ENCODE measurements at places on chromosomes 3 and 15.
A peak's percentile ranks its signal among the peaks of the same experiment; 100 is the strongest.

DNA sequence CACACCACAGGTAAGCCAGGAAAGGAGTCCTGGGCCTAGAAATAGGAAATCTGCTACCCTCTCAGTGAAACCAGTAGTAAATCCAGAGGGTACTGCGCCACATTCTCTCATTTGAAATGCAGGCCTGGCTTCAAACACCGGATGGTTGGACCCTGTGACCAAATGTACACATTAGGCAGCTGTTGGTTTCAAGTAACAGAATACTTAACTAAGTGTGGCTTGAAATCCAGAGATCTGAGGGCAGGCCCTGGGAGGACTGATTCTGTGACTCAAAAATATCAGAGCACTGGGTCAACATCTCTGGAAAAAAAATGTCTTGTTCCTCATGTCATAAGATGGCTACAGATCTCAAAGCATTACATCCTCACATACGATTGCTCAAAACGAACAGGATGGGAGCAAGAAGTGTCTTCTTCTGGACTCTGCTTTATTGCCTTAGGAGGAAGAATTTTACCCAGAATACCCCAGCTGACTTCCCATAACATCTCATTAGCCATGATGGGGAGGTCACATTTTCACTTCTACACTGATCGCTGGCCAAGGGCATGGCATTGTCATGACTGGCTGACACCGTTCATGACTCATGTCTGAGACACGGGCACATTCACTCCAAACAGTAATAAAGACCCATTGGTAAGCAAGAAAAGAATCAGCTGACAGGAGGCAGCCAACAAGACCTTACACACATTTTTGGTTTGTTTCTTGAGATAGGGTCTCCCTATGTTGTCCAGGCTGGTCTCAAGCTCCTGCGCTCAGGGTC lies 166.0 kb downstream of the ARRDC4 start:
- no peak for DNase-seq

DNA sequence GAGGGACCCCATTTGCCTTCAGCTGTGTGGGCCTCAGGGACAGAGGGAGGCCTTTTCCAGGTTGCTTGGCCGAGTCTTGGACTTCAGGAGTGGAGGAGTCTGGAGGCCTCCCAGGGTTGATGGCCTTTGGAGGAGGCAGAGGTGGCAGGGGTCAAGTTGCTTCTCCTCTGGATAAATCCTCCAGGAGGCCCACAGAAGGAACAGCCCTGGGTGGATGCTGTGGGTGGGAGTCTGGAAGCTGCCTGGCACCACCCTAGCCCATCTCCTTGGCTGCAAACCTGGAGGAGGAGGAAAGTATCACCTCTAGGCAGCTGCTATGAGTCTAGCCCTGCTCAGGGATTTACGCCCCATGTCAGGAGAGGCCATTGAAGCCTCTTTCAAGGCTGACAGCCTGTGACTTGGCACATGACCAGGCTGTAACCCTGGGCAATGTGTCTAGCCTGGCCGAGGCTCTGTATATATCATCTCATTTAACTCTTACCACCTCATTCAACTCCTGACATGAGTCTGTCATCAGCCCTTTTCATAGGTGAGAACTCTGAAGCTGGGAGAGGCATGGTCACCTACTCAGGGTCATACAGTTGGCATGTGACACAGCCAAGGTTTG lies 2.9 kb upstream of the PRKCD start:
- DNase-seq, result no peak

GRCh38 chr15:69735121-69735520 lies 282.5 kb downstream of the RPLP1 start:
- no peak for DNase-seq

DNA sequence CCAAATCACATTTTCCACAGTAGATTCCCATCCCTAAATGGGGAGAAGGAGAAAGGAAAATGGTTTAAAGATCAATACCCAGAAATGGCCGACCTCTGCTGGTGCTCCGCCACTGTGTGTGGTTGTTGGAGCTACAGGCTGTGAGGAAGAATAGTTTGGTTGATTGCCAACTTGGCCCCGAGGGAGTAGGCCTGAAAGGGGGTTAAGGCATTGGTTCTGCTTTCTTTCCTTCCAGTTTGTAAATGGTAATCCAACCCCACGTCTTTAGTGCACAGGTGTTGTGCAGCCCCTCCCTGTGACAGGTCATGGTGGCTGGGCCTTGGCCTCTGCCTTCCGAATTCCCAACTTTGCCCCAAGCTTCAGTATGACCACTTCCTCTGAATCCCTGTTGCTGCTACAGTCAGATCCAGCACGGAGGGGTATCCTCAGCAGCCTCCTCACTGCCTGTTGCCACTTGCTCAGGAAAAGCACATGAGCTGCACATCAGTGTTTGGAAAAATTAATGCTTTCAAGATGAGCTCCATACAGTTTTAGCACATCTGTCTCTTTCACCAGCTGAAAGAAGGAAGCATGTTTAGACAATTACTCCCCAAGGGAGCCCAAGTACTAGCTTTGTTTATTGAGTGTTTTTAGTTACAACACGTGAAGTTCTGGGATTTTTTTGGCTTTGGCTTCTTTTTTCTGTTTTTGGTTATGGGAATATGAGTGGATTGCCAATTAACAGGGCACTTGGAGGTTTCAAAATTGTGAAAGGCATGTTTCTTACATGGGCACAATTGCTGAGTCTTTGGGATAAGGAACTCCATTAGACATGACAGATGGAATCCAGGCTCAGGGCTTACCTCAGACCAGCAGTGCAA lies 92.3 kb upstream of the ROPN1 start:
- DNase-seq, result no peak

DNA sequence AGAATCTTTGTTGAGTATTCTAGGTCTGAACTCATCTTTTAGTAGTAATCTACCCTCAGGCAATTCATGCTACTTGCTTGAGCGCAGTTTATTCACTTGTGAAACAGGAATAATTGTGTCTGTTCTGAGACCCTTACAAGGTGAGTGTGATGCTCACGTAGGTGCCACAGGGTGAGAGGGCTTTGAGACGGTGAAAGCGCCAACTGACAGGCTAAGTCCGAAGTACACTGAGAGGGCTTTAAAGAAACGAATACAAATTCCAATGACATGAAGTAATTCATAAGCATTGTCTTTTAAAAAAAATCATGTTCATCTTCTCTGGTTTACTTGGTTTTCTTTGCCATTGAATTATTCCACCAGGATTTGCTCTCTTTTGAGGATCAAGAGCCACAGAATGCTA lies 393.7 kb upstream of the RGMA start:
- no peak for DNase-seq

DNA sequence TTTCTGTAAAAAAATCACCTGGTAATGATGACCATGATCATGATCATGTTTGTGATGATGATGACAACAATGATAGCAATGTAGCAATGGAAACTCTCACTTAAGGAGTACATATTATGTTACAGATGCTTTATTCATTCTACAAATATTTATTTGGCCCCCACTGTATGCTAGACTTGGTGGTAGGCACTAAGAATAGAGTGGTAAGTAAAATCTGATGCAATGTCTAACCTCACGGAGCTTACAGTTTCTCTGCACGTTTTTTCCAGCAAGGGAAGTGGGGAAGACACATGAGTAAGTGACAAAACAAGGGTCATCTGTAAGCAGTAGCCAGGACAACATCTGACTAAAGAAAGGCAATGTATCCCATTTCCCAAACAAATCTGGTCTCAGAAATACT lies 199.4 kb upstream of the MRPL3 start:
- DNase-seq, result no peak

DNA sequence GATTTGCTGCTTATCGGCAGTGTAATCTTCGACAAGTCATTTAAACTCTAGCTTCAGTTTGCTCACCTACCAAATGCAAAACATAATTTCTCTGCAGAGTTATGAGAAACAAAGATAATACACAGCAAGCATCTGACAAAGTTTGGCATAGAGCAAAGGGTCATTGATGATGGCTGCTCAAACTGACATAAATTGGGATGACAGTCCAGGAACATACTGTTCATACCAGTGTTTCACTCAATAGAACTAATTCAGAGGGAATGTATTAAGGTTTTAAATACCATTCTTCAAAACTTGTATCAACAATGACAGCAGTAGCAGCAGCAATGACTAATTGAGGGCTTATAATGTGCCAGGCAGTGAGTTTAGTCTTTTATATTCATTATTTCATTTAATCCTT lies 137.6 kb downstream of the SPATA16 start:
- no peak for DNase-seq

GRCh38 chr15:70348226-70348543 lies 250.5 kb upstream of the TLE3 start:
- no peak for DNase-seq

DNA sequence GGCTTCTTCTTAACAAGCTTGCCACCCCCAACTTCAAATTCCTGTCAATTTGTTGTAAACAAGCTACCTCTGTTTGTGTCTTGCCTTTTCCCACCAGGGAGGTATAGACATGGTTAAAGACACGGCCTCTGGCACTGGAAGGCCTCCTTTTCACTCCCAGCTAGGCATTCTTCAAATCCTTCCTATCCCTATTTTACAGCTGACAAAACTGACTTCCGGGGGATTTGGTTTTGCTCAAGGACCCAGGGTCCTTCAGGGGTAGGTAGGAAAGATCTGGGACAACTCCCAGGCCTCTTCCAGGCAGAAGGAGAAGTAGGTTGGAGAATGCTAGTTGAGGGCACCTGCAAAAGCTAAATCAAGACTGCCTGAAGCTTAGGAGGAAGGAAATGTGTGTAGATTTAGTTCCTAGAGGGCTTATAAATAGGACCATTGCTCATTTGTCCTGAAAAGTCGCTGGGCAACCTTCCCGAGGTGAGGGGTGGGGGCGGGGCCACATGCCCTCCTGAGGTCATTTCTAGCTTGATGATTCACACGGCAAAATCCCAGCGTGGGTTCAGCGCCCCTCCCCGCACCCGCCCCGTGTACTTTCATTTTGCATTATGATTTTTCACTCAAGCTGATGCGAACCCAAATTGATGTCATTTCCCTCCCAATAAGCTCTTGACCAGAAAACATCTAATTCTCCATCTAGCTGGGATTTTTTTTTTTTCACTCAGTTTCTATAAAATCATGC lies 365.5 kb downstream of the SHQ1 start:
- DNase-seq, result peak; percentile 96

- DNase-seq, result no peak
These were observed 36.7 kb downstream of the ARHGEF3 start for GRCh38 chr3:56764904-56765547.

- no peak for DNase-seq
These were observed 14.2 kb upstream of the CEP152 start for GRCh38 chr15:48825075-48825474.

DNA sequence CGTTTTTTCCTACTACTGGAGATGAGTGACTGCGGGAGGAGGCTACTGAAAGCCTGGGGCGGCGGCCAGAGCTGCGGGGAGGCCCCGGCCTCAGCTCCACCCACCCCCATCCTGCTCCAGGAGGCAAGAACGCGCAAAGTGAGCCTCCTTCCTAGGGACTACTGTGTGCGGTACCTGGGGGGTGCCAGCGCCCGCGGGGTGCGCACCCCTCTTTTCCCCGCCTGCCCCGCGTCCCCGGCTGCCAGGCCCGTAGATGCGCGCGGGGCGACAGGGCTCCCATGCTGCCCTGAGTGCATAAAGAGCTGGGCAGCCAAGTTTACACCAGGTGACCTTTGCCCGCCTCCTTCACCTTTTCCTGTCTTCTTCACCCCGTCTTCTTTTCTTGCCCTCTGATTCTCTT lies 2.5 kb upstream of the USF3 start:
- DNase-seq, result peak; percentile 23

GRCh38 chr3:129836381-129837064 lies 57.0 kb downstream of the TMCC1 start:
- DNase-seq, result no peak

- DNase-seq, result no peak
These were observed 113.0 kb downstream of the LIPC start for GRCh38 chr15:58544756-58545155.

- DNase-seq, result peak; percentile 35
These were observed 15.7 kb downstream of the C3orf18 start for GRCh38 chr3:50551681-50552435.

DNA sequence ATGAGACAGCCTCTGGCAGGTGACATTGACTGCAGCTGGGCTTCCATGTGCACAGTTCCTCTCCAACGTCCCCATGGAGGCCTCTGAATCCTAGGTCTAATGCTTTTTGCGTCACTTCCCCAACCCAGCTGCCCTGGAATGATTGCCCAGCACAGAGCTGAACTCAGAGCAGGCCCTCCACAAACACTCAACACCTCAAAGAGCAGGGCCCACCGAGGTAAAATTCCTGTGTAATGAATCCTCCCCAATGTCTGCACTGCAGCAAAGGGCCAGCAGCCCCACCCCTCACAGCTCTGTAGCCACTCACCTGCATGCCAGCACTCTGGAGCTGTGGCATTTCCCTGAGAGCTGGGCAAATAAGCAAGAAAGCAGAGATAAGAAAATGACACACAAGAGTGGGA lies 42.6 kb upstream of the DUSP7 start:
- no peak for DNase-seq

DNA sequence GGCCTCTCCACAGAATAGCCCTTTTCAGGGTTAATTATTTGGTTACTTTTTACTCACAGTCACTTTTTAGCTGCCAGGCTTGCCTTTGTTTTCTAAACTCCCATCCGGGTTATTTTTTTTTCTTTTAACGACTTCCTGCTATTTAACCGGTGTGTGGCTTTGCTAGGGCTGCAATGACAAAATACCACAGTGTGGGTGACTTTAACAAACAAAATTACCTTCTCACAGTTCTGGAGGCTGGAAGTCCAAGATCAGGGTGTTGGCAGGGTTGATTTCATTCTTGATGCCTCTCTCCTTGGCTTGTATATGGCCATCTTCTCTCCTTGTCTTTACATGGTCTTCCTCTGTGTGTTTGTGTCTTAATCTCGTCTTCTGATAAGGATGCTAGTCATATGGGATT lies 91.5 kb downstream of the IL1RAP start:
- no peak for DNase-seq

- no peak for DNase-seq
These were observed 8.6 kb upstream of the CERS3 start for GRCh38 chr15:100537331-100537730.

DNA sequence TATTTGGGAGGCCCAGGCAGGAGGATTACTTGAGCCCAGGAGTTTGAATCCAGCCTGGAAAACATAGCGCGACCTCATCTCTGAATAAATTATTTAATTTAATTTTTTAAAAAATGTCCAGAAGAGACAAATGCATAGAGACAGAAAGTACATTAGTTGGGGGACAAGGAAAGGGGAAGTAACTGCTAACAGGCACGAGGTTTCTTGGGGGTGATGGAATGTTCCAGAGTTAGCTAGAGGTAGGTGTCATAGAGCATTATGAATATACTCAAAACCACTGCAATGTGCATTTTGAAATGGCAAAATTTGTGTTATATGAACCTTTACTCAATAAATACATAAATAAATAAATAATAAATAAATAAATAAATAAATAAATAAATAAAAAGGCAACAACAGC lies 31.7 kb upstream of the CYP11A1 start:
- DNase-seq, result no peak

DNA sequence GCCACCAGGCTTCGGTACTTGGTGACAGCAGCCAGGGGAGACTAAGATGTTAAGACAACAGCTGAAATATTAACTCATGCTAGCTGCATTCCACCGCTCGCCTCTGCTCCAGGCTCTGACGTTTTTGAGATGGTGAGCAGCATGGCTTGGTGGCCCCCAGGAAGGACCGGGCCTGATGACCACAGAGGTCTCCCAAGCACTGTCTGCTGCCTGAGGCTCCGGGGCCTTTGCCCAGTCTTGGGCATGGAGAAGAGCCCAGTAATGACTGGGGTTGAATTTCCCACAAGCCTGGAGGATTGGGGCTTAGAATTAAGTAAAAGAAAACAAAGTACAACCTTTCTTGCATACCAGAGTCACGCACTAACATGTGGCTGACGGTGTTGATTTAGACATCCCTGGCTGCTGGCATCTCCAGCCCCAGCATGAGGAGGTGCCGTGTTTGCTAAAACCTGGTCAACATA lies 243.6 kb upstream of the LYSMD4 start:
- no peak for DNase-seq
